ENCODE measurements at places on chromosomes 3 and 15.

DNA sequence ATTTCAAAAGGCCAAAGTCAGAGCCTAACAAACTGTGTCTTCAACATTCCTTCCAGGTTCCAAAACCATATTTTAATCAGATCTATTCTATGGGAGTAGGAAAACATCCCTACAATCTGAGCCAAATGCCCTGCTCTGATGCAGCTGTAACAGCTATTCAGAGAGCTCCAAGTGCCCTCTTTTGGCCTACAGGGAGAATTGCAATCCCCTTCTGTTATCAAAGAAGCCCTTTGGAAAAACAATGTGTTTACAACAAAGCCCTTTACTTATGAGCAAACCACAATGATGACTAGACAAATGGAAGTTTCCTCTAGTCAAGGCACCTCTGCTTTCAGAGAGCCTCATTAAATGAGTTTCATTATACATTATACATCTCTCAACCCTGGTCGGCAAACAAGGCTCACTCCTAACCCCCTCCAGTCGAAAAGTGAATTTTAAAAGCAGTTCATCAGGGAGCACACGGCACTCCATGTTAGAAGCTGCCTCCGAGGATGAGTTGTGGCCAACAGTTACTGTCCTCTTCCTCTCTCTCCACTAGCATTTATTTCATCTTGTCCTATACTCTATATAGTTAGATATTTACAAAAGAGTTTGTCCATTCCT lies 42.6 kb upstream of the TMCO5A start:
- no peak for DNase-seq

GRCh38 chr3:4999531-5000184 lies 20.4 kb downstream of the BHLHE40 start:
- DNase-seq, result no peak

DNA sequence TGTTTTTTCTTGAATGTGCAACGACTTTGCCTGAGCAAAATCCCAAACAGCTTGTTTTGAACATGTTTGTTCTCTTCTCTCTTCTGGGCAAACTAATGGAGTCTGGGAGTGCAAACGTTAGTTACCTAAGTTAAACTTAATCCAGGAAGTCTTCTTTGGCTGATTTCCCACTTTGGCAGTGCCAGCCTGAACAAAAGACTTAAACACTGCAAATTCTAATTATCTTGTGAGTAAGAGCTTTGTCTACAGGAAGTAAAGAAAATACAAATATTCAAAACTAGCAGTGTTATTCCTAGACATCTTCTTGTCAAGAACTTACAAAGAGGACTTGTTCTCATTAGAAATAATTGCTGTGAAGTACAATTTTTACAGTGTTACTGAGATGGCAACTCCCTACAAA lies 16.7 kb upstream of the DENND6A start:
- DNase-seq, result no peak

DNA sequence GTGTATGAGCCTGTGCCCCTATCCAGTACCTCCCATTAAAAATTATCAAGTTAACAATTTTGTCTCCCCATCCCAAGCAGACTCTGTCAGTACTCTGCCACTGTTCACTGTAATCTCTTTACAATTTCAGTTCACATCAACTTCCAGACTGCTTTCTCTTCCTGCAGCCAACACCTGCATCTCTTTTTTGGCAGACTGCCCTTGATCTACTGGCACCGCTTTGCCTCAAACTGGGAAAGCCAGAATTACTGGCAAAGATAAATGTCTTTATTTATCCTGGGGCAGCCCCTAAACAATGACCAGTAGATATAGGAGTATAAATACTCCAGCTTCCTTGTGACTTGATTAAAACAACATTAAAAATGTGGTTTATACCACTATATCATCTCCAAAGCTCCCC lies 494.1 kb downstream of the ZNF385D start:
- DNase-seq, result no peak

DNA sequence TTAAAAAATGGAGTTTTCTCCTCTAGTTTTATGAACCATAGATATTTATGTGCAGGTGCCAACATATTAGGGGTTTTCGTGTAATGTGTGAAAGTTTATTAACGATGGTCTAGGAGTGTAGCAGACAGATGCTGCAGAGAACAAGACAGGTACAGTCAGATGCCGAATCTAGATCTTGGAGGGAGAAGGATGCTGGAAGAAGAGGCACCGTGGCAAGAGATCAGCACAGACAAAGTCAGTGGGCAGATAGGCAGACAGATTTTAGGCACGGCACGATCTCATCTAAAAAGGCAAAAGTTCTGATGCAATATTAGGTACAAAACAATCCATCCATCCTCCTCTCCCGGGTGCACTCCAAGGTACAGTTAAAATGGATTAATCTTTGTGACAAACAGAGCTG lies 161.6 kb downstream of the TIGIT start:
- no peak for DNase-seq

GRCh38 chr15:25772500-25772899 lies 90.6 kb downstream of the ATP10A start:
- no peak for DNase-seq

GRCh38 chr15:81930582-81931369 lies 115.0 kb downstream of the MEX3B start:
- DNase-seq, result no peak

DNA sequence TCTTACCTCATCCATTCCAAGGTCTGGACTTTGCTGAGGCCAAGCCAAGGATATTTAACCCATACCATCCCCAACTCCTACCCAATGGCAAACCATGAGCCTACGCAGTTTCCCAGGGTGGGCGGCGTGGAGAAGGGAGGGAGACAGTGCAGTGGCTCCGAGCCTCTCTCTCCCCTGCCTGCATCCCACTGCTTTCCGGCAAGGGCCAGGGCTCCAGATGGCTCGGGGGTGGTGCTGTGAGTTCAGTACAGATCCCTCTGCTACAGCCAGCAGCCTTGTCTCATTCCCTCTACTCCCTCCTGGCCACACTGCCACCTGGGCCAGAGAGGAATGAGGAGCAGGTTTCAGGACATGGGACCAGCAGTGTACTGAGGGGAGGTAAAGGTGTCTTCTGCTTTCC lies 44.3 kb upstream of the APEH start:
- DNase-seq, result no peak

GRCh38 chr3:30704931-30705890 lies 98.8 kb downstream of the TGFBR2 start:
- DNase-seq, result no peak

- no peak for DNase-seq
These were observed 20.0 kb upstream of the PLCL2 start for GRCh38 chr3:16864610-16865313.

- no peak for DNase-seq
These were observed 1298.6 kb downstream of the SI start for GRCh38 chr3:163779396-163780344.

GRCh38 chr3:52874160-52874701 lies 23.1 kb downstream of the STIMATE start:
- DNase-seq, result no peak

Data from CD4-positive, alpha-beta T cell treated with Interleukin-4 for 1 hour (primary cell).